Activated T-cell treated with anti-CD3 and anti-CD28 coated beads, Interleukin-2, amount 50 U/mL, for 72 hours (primary cell): ENCODE measurements at places on chromosomes 5 and 9. TPM values are rescaled to one million over a fixed set of nuclear protein-coding genes. Genes with fewer than 3 reads are reported as not detected.

SLC25A2 gene
- total RNA-seq = 0.46 TPM

ADAMTSL2 gene
- total RNA-seq = 0.07 TPM

GRCh38 chr9:19020886-19021455, 12.0 kb downstream of the SAXO1 start:
- no peak for DNase-seq
- no peaks in the 10 kb centered on the region for H3K36me3 ChIP-seq
- H3K4me3 ChIP-seq = no peak overlapping the region
- peaks cover 6% of the 10 kb centered on the region for H3K4me1 ChIP-seq
- no peak overlapping the region for H3K27ac ChIP-seq
- peaks cover 7% of the 10 kb centered on the region for H3K27me3 ChIP-seq

GRCh38 chr9:123590499-123590898, 234.5 kb downstream of the CRB2 start:
- peaks cover 2% of the 10 kb centered on the region for H3K36me3 ChIP-seq
- H3K27me3 ChIP-seq = no peaks in the 10 kb centered on the region
- H3K27ac ChIP-seq = no peak overlapping the region

DNA sequence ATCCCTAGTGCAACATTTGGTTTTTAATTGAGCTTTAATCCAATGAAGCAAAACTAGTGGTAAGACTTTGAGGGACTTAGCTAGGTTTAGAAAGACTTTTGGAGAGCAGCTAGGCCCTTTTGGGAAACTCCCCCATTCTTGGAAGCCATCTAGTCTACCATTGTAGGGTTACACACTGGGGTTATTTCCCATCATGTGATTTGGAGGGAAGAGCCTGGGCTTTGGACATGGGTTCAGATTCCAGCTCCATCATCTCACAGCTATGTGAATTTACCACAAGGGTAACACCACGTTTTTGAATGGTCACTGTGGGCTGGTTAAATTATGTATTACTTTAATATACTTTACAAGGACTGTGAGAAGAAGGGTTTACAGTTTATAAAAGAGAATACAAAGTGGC, 18.3 kb upstream of the TNFSF15 start:
- no peak overlapping the region for H3K4me3 ChIP-seq
- peaks cover 4% of the 10 kb centered on the region for H3K36me3 ChIP-seq
- H3K4me1 ChIP-seq = peaks cover 39% of the 10 kb centered on the region
